GM18507 (cell line): ENCODE measurements at places on chromosomes 7 and 10.

- DNase-seq = peak; percentile 20
Observed at GRCh38 chr7:77651575-77652162, 44.6 kb upstream of the RSBN1L start.

DNA sequence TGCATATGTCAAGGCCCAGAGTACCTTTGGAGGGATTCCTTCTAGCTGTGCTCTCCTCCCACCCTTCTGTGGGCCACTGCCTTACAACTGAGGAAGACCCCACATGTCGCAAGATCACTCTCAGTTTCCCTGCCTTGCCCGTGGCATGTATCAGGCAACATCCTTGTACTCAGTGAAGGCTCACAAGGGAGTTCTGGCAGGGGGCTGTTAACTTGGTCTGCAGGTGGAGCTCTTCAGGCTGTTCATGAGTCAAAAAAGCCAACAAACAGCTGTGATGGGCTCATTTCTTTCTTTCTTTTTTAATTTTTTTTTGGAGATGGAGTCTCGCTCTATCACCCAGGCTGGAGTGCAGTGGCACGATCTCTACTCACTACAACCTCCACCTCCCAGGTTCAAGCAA, 513.0 kb upstream of the ANKRD30A start:
- no peak for DNase-seq

GRCh38 chr7:95883217-95883616, 110.9 kb downstream of the DYNC1I1 start:
- DNase-seq = no peak

DNA sequence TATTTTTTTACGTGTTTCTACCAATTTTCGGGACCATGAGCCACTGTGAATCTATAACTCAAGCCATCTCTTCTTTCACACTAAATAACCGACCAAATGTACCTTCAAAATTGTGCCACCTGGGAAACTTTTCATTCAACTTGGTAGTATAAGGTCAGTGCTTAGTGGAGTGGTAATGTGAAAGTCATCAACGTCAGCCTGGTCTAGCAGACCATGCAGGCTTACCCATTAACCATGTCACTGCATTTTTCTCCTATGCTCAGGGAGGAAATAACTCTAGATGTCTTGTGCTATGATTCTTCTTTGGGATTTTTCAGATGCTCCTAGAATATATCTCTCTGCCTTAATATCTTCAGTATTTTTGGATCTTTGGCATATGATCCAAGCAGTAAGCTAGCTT, 1075.4 kb upstream of the POT1 start:
- no peak for DNase-seq

- DNase-seq = no peak
Observed at GRCh38 chr7:29996321-29996720, 6.7 kb upstream of the SCRN1 start.

DNA sequence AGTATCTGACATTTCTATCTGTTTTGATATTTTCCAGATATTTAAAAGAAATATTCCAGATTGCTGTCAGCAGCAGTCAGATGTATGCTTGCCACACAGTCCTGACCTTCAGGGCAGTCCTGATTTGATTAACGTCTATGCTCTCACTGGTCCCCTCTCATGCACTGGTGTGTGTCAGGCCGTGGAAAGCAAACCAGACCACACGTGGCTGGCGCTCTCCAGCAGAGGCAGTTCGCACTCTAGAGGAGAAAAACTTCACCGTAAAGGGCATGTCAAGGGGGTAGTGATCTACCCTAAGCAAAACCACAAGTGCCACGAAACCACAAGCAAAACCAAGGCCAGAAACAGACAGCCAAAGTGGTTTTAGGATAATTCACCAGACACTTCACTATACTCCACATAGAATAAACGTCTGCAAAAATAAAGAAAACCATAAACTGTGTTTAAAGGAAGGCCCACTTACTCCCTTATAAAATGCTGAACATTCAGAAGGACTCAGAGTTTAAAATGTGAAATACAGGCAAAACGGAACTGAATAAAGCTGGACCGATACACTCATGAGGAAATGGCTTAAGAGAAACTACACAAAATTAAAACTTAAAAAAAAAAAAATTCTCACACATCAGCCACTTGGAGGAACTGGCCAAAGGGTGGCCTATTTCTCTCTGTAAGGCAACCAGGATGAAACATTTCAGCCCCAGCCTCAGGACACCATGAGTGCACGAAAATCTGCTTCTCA, 26.4 kb downstream of the PARP12 start:
- no peak for DNase-seq

DNA sequence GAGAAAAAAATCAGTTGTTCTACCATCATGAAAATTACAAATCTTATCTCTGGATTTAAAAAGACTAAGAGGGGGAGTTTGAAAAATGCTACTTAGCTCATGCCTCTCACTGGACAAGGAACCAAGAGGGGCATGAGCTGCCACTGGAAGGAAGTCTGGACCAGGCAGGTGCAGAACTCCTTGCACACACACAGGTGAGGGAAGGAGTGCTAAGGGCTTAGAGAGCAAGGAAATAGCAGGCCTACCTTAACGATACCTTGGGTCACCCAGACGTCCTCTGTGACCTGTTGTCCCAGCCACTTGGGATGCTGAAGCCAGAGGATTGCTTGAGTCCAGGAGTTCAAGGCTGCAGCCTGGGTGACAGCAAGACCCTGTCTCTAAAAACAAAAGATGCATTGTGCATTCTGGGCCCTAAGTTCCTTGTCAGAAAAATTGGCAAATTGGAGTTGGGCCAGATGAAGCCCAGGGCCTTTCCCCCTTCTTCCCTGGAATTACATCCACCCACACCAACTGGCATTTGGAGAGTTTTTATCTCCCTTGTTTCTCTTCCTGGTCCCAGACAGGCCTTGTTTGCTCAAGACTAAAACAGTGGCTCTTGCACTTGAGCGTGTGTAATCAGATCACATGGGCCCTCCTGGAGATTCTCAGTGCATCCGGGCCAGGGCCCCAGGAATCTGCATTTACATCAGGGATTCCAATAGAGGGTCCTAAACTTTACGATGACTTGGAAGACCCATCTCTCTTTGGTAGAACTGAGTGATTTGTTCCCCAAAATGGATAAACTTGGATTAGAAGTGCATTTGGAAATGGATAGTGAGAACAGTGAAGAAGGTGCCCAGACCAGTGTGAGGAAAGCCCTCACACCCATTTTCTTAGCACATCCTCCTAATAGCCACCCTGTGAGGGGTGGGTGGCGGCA, 3.0 kb downstream of the DDIT4 start:
- no peak for DNase-seq

- no peak for DNase-seq
Observed at GRCh38 chr7:92722541-92722940, 113.8 kb downstream of the CDK6 start.

DNA sequence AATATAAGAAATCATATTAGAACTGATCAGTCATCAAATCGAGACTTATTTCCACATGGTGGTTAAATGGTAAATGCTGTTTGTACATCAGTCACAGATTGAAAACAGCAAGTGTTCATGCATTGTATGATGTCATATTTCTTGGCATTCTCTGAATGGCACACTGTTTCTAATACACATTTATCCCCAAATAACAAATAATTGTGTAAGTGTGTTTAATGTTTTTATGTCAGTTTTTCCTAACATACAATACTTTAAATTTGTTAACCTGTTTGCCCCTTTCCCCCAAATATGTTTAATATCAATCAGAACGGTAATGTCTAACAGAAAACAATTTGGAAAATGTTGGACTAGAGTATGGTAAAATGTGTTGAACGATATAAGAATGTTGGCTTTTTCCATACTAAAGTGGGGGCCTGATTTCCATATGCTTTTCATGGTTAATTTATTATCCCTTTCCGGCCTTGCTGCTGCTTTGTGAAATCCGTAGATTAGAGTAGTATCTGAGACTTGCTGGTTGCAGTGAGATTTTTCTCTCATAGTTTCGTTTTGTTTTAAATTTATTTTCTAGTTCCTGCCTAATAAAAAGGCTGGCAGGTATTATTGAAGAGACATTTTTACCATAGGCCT, 23.7 kb downstream of the RAB18 start:
- no peak for DNase-seq
